ENCODE measurements at places on chromosomes 5 and 9.

- DNase-seq = no peak
Observed at GRCh38 chr9:118148990-118149389, 444.8 kb downstream of the TLR4 start.

DNA sequence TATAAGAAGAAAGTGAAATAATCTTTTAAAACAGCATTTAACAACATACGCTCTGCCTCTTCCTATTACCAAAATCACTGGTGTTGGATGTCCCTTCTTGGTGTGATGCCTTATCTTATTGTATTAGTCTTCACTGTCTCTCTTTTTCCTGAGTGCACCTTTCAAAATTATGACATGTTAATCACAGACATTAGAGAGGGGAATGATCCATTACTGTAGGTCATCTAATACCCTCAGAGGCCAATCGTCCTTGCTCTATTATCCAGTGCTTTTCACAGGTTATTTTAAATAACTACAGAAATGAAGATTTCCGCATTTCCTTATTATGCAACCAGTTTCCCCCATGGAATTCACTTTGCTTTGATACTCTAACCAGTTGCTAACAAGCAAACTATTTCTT lies 1292.7 kb downstream of the MAT2B start:
- no peak for DNase-seq

GRCh38 chr5:143226361-143226760 lies 177.1 kb downstream of the NR3C1 start:
- no peak for DNase-seq

DNA sequence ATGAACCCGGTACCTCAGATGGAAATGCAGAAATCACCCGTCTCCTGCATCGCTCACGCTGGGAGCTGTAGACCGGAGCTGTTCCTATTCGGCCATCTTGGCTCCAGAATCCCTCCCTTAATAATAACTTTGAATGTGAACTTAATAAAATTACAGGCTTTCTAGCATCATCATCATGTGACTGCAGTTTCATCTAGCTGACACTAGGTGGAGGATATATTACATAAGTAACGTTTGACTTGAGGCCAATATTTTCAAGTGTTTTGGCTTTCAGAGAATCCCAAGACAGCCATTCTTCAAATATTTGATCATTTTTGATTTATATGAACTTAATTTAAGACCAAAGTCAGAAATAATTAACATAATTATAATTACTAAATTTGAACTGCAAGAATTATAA lies 474.9 kb upstream of the CDH10 start:
- DNase-seq = no peak

- DNase-seq = no peak
Observed at GRCh38 chr5:6856653-6857052, 143.4 kb downstream of the TENT4A start.

GRCh38 chr9:16294133-16294770 lies 576.2 kb downstream of the BNC2 start:
- DNase-seq = no peak

DNA sequence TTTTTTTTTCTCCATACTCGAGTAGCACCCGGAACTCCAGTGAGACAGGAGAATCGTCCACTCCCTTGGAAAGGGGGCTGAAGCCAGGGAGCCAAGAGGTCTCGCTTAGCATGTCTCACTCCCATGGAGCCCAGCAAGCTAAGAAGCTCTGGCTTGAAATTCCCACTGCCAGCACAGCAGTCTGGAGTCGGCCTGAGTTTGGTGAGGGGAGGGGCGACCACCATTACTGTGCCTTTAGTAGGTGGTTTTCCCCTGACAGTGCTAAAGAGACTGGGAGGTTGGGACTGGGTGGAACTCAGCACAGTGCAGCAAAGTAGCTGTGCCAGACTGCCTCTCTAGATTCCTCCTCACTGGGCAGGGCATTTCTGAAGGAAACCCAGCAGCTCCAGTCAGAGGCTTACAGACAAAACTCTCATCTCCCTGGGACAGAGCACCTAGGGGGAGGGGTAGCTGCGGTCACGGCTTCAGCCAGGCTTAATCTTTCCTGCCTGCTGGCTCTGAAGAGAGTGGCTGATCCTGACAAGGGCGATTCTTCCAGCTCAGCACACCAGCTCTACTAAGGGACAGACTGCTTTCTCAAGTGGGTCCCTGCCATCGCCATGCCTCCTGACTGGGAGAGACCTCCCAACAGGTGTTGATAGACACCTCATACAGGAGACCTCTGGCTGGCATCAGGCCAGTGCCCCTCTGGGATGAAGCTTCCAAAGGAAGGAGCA lies 414.5 kb upstream of the ZNF608 start:
- DNase-seq = no peak

DNA sequence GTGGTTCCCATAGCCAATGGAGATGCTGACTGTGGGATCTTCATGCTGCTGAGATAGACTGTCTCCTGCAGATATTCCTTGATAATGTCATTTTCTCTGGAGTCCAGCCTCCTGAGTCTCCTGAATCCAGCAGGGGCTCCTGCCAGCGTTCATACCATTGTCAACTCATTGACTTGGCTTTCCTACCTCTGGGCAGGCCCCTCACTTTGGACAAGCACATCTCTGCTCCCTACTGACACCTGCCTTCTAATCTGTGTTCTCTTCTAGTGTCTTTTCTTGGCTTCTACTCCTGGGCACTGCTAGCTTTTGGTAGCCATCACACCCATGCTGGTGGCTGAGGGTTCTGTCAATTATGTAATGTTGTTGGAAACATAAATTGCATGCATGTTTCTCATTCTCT lies 138.0 kb downstream of the ADCY2 start:
- no peak for DNase-seq

- no peak for DNase-seq
Observed at GRCh38 chr5:39076757-39077728, 2.8 kb upstream of the RICTOR start.

DNA sequence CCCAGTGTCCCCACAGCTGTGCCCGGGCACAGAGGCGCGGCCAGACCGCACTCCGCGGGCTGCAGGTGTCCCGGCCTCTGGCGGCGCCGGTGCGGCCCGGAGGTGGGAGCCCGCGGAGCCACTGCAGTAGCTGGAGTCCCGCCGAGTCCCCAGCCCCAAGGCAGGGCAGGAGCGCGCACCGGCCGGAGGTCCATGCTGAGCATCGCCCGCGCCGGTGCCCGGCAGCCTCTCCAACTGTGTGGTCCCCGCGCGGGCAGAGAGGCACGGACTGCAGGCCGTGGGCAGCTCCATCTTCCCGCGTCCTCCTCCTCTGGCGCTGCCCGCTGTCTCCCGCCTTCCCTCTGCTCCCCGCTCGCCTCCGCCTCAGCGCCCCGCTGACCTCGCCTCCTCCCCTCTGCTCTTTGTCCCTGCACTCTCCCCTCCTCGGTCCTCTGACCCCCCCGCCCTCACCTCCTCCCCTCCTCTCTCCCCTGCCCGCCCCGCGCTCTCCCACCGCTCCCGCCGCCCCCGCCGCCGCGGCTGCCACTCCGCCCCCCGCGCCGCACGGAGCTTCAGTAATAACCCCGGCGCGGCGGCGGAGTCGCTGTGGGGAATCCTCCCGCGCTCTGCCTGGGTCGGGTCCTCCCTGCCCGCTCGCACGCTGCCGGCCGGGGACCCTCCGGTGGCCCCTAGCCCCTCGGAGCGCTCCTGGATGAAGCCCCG lies at the start of gene ADAMTS16:
Gene ADAMTS16 (plus strand): TSS at position 554 of the 702 bp plus-strand sequence. CDS start 138 bp downstream, at position 692.
- no peak for DNase-seq

GRCh38 chr5:68745448-68745847 lies 348.4 kb upstream of the SLC30A5 start:
- DNase-seq = no peak

DNA sequence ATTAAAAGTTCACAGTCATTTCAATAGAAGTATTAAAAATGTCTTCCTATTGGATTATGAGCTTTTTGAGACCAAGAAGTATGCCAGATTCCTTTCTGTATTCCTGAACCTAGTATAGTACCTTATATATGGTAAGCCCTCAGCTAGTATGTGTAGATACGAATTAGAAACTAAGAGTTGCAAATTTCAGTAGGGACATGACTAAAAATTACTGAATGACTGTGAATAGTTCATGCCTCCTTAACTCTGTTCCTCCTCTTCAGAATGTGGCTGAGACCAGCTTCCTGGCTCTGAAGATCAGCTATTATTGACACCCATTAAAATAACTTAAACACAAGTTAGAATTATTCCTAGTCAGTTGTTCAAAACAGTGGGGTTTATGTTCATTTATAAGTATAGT lies 19.7 kb downstream of the KDM3B start:
- DNase-seq = no peak

DNA sequence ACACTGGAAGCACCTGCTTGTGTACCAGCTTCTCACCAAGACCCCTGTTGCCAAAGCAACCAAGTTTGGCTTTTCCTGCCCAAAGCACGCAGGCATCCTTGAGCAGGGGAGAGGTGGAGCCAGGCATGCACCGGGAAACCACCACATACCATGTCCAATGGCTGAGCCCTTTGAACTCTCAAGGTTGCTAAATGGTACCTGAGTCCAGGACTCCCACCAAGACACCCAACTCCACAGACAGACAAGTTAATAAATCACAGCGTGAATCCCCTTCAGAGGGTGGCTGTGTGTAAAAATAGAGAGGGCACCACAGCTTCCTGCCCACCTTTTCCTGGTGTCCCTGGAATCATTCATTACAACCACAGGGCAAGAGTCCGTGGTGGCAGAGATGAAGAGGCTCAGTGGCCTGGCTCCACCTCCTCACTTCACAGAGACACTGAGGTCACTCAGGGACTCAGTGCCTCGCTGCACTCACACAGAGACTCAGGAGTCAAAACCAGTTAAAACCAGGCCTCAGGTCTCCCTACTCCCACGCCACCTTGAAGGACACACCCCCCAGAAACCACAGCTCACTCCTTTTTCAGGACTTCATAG lies 143.7 kb downstream of the C5orf15 start:
- peak; percentile 5 for DNase-seq

- DNase-seq = no peak
Observed at GRCh38 chr5:87061046-87061445, 206.6 kb upstream of the RASA1 start.

- no peak for DNase-seq
Observed at GRCh38 chr5:138805096-138805495, 51.9 kb downstream of the CTNNA1 start.

DNA sequence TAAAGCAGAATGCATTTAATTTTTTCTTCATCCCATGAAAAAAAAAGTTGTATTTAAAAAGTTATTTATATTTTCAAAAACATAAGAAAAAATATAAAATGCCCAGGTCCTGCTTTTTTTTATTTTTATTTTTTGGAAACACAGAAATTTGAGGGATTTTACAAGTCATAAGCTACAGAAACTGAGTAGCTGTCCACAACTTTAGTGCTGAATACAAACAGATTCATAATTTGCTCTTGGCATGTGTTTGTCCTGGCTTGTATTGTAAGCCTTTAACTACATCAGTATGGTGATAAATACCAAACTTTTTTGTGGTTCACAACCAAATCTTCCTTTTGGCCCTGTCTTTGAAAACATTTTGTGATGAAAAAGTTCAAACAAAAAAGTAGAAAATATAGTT lies 7.5 kb upstream of the PLCXD3 start:
- DNase-seq = no peak

DNA sequence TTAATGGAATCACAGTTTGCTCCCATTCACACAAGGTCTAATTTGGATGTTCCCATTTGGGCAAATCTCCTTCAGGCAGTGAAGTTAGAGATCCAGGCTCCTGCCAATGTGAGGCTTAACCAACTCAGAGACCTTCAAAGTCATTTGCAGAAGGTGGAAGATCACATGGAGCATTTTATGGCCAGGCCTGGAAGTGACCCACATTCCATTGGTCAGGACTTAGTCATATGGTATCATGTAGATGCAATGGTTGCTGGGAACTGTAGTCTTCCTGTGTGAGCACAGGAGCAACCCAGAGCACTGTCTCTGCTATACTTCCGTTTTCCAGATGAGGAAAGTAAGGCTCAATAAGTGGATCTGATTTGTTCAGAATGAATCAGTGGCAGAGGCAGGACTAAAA lies 292.7 kb upstream of the SMARCA2 start:
- no peak for DNase-seq

- DNase-seq = no peak
Observed at GRCh38 chr9:108245901-108246300, 609.9 kb downstream of the ACTL7B start.

DNA sequence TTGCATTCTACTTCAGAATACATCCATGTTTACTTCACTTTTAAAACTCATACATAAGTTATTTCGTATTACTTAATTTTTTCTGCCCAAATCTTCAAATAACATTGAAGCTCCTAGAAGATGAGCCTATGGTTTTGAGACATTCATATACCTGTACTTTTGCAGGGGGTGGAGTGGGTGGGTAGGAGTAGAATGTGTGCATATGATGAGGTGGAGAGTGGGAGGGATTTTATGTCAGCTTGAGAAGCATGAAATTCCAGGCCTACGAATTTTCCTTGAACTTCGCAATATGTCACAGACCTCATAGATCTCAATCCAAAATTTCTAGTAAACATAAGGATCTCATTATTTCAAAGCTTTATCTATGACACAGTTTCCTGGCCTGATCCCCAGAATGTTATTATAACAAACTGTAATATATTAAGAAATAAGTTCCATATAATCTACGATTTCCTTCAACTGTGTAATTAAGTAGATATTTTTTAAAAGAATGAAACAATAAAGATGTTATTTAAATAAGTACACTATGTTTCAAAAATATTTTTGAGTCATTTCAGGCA lies 19.7 kb upstream of the MOB3B start:
- no peak for DNase-seq

- no peak for DNase-seq
Observed at GRCh38 chr9:69276775-69277174, 48.2 kb upstream of the ENTREP1 start.

DNA sequence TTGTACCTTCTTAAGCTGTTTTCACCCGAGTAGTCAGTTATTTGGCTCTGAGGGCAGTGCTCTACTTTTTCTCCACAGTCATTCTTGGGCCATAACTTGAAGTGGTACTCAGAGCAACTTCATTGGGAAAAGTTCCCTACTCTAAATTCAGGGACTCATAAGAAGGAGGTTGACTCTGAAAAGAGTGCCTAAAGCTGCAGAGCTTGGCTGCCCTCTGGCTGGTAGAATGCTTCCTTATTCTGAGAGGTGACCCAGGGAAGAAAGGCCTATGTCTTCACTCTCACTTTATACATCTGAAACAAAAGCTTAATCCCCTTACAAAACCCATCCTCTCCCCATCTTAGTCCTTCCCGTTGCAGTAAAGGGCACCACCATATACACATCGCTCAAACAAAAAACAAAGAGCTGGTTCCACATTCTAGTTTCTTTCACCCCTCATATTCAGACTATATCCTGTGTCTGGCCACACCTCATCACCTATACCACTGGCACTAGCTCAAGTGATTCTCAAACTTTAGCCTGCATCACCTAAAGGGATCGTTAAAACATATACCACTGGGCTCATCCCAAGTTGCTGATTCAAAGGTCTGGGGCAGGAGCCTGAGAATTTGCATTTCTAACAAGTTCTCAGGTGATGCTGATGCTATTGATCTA lies 7.9 kb downstream of the IGIP start:
- DNase-seq = no peak

DNA sequence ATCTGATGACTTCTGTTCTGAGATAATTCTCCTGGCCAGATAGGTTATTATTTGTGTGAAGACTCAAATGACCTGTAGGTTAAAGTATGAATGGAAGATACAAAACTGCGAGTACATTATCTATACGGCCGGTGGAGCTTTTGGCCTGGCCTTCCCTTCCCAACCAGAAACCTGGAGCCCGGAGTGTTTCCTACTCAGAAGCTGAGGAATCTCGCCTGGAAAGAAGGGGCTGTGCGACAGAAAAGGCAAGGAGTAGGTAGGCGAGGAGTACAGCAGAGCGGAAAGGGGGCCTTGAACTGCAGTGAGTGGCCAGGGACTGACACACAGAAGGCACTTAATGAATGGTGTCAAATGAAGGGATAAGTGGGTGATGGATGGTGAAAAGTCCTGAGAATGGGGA lies 34.6 kb downstream of the ANGPTL2 start:
- no peak for DNase-seq

- DNase-seq = no peak
Observed at GRCh38 chr5:1952021-1952420, 69.3 kb upstream of the IRX4 start.
